ENCODE measurements at places on chromosomes 12 and 14. TPM values are rescaled to one million over a fixed set of nuclear protein-coding genes. Genes with fewer than 3 reads are reported as not detected.

The CPM gene
- total RNA-seq: 1.6 TPM

The LMO3 gene
- total RNA-seq: not detected

The DEPDC4 gene
- total RNA-seq: not detected

The CSAD gene
- 53.0 TPM for total RNA-seq

The ZFHX2 gene
- total RNA-seq: 0.45 TPM

Data from natural killer cell (primary cell).